Stimulated activated CD8-positive, alpha-beta memory T cell treated with anti-CD3 and anti-CD28 coated beads, Interleukin-15, amount 100 ng/mL, for 4 hours (primary cell): ENCODE measurements at places on chromosomes 12 and 14.

DNA sequence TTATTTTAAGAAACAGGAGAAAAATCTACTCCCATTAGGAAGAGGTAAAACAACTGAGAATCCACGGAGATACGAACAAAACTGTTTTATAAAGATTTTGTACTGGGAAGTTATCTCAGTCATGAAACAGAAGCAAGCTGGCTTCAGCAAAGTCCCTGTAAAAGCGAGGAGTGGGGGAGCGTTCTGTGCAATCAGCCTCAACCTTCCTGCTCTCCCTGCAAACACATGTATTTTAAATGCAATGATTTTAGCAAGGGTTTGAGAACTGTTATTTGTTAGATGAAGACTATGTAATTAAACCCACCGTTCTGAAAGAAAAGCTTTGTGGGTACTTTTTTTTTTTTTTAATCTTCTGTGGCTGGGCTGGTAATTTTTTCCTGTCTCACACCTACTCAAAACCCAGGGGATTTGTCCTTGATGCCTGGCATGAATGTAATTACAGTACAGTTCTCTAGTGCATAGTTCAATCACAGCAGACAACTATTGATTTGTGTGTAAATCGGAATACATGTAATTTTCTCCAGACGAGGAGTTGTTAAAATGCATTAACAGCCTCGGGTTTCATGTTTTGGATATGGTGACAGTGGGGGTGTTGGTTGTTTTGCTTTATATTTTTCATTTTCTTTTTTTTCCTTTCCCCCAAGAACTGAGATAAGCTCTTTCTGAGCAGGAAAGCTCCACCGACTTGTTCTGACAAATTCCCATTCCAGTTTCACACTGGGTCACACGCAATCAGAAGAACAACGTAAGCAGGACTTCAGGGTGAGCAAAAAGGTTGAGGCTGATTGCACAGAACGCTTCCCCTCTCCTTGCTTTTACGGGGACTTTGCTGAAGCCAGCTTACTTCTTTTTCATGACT, 153.6 kb downstream of the PHLDA1 start:
- no peak for DNase-seq

- DNase-seq, result no peak
These were observed 73.5 kb downstream of the PLEKHA5 start for GRCh38 chr12:19203013-19203412.

GRCh38 chr12:23729359-23729758, 220.1 kb downstream of the SOX5 start:
- DNase-seq, result no peak

DNA sequence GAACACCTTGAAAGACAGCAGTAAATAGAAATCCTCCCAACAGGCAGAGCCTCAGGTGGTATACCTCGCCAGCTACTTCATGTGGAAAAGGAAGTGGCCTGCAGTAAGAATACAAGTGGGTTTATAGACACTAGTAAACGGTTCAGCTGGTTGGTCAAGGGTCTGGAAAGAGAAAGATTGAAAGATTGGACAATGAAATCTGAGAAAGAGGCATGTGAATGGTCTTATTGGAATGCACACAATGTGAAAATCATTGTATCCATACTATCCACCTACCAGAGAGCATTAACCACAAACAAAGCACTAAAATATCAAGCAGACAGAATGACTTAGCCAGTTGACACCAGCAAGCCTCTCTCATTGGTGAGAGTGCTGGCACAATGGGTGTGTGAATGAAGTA, 98.2 kb downstream of the SSPN start:
- no peak for DNase-seq
